ENCODE measurements at places on chromosomes 4 and X.

DNA sequence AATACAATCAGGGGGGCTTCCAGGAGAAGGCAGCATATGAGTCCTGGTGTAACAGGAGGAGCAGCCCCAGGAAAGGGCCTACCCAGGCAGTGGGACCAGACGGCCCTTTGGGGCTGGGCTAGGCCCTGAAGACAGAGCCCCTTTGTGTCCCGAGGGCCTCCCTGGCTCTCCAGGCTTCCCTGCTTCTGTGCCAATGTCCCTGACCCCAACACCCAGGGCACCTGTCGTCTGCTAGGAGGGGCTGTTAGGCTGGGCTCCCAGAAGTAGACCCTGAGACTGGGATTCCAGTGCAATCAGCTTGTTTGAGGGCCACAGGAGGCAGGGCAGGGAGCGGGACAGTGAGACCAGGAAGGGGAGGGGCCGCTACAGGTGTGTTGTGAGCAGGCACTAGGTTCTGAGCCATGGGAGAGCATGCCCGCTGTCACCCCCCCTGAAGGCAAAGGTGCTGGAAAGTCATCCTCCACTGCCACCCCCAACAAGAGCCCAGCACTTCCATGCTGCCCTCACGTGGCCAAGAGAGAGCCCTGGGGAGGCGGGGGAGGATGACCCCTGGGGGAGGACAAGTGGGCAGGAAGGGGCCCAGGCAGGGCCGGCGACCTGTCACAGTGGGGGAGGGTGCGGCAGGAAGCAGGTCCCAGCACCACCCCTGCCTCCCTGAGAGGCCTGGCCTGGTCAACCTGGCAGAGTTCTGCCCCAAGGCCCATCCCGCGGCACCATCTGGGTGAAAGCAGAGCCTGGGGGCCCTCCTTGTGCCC lies 64.8 kb downstream of the ADRA2C start:
- no peak for DNase-seq

GRCh38 chrX:87425618-87426017 lies 92.0 kb upstream of the KLHL4 start:
- no peak for DNase-seq

DNA sequence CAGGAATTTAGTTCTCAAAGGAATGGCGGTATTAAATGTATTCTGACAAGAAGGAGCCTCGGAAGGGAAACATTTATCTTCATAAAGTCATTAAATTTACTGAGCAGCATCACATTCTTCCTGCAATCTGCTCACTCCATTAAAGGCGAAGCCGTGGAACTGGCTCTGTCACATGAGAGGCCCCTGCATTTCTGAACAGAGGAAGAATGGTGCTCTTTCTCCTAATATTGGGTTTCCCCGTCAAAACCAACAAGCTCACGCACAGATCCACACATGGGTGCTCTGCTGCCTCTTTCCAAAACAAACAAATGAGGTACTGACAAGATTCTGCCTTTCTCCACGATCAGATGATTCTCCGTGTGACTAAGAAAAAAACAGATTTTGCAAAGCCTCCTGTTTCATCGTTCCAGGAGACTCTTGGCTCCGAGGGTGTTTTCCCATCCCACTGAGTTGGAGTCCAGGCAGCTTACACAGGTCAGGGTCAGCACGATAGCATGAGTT lies 191.2 kb downstream of the IDS start:
- no peak for DNase-seq

DNA sequence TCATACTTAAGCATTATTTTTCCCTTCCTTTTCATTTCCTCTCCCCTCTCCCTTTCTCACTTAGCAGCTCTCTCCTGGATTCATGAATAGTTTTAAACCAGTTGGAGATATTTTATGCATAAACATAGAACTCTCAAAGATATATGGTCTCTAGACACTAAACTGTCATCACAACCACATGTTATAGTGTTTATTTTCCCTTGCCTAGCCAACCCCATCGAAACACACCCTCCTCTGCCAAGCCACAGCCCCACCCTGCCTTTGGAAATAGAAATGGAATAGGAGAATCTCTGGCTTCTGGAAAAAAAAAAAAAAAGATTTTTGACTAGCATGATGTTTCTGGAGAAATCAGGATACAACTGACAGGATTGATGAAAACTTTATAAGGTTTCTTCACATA lies 64.8 kb upstream of the RBPJ start:
- peak; percentile 33 for DNase-seq

DNA sequence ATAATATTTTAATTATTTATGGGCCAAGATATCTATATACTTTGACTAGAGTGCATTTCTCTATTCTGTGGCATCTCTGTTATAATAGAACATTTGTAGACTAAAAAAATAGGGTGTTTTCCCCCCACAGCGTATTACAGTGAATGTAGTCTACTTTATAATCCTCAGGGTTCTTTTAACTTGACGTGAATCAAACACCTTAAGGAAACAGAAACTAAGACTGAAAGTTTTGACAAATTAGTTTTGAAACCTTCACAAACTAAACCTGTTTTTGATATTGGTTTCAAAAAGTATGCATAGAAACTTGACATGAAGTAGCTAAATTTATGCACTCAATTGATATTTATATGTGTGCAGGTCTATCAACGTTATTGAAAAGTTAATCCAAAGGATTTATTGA lies 1963.1 kb upstream of the TENM3 start:
- no peak for DNase-seq

DNA sequence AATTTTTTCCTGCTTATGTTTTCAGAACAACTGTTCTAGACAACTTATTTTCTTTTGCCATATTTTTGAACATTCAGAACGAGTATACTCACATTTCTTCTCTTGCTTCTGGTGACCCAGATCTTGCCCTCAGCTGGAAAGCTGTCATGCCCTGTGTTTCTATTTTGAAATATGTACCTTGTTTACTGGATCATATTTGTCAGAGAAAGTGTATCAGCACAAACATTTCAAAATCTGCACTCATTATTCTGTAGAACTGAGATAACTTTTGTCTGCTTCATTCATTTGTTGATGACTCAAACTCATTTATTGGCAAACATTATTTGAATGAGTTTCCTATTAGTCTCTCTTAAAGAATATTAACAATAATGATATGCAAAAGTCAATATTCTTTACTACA lies 46.2 kb upstream of the FAM9A start:
- no peak for DNase-seq

GRCh38 chrX:129632443-129632842 lies 22.3 kb downstream of the APLN start:
- peak; percentile 40 for DNase-seq

DNA sequence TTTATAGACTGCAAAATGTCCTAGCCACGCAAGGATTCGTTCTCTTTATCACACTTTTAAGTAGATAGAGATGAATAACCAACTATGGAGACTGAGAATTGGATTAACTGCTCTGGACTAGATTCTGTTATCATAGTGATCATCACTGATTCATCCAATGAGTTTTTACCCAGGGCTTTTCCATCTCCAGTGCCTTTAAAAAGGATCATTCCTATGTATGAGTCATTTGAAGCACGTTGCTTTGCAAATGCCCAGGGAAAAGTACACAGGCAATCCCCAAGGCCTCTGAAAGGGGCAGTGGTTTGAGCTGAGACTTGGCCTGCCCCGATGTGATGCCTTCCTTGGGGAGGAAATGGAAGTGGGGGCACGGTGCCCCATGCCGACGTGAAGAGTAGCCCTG lies 122.7 kb upstream of the PSAPL1 start:
- no peak for DNase-seq
